Activated T-helper 2 cell treated with anti-CD3 and anti-CD28 coated beads, Interferon-gamma antibody, Interleukin-2, Interleukin-4, amounts not matched to agents 10 μg/mL and 5 μg/mL and 100 μg/mL, durations not matched to agents 14 hours and 24 hours and 36 hours (primary cell): ENCODE measurements at places on chromosomes 6 and 20. TPM values are rescaled to one million over a fixed set of nuclear protein-coding genes. Genes with fewer than 3 reads are reported as not detected.
A peak's percentile ranks its signal among the peaks of the same experiment; 100 is the strongest.

DNA sequence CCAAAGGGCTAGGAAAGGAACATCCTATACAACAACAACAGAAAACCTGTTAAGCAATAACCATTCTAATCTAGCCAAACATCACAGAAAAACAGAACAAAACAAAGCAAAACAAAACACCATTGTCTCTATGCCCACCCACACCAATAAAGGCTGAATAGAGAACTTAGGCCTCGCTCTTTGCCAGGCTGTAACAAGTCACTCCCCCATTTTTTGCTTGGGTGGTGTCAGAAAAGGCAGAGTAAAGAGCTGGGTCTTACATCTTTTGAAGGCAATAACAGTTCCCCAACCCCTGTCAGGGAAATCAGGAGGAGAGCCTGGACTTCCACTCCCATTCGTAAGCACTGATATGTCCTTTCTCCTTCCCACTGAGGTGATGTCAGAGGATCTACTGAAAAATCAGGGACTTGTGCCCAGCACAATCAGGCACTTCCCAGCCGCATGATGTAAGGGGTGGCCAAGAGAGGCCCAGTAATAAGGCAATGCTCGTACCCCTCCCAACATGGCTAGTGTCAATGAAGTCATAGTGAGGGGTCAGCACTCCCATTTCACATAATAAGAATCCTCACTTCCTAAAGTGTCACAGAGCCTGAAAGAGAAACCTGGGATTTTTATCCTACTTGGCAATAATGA lies 31.0 kb downstream of the THEMIS start:
- H3K27me3 ChIP-seq: no peaks in the 10 kb centered on the region
- H3K4me3 ChIP-seq: no peak overlapping the region
- H3K36me3 ChIP-seq: peaks cover 68% of the 10 kb centered on the region
- peaks cover 29% of the 10 kb centered on the region for H3K4me1 ChIP-seq
- H3K27ac ChIP-seq: no peak overlapping the region
- DNase-seq: no peak

DNA sequence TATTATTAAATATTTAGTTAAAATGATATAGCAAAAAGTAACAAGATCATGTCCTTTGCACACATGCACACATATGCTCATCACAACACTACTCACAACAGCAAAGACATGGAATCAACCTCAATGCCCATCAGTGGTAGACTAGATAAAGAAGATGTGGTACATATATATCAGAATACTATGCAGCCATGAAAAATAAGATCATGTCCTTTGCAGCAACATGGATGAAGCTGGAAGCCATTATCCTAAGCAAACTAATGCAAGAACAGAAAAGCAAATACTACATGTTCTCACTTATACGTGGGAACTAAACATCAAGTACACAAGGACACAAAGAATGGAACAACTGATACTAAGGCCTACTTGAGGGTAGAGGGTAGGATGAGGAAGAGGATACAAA lies 14.3 kb downstream of the AK9 start:
- H3K27me3 ChIP-seq: no peaks in the 10 kb centered on the region
- no peak overlapping the region for H3K4me3 ChIP-seq
- no peak for DNase-seq
- H3K27ac ChIP-seq: no peak overlapping the region
- peaks cover 3% of the 10 kb centered on the region for H3K4me1 ChIP-seq
- H3K36me3 ChIP-seq: no peaks in the 10 kb centered on the region

The XKR7 gene
- total RNA-seq: not detected in 2 replicates

DNA sequence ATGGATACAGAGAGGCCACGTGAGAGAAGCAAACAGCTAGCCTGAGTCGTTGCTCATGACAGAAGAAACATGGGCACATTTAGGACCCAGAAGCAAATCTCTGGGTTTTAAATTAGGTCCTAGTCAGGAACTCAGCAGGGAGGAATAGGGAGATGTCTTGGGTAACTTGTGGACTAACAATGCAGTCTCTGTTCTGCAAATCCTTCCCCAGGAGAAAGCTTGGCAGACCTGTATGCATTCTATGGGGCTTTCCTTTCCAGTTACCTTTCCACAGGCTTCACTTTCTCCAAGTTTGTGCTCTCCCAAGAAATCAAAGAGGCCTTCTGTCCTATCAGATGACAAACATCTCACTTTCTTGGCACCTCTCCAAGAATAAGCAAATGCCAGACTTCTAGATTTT lies 47.2 kb upstream of the PLCB4 start:
- no peak for DNase-seq
- no peaks in the 10 kb centered on the region for H3K27me3 ChIP-seq

The PNPLA1 gene
- not detected in 2 replicates for total RNA-seq

The CLPSL2 gene
- total RNA-seq: not detected in 2 replicates

DNA sequence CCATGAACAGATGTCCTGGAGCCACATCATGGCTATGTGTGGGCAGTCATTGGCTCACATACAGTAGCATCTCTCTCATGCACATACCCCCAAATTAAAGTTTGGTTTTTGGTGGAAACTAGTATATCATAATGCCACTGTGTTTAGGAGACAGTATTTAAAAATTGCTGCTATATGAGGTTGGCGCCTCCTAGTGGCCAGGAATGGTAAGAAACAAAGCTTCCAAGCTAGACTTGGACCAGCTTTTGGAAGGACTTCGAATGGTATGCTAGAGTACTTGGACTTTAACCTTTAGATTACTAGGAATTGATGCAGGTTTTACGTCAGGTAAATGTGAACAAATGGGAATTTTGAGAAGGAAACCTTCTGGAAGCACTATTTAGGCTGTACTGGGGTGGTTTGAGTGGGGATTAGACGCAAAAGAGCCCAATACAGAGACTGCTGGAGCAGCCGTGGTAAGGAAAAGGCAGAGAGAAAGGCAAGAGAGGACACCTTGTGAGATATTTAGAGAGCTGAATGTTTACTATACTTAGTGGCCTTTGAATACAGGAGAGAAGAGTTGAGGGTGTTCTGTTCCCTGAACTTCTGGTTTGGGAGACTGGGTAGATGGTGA lies 23.8 kb downstream of the PRSS35 start:
- H3K27me3 ChIP-seq: no peaks in the 10 kb centered on the region
- peak; percentile 11 for DNase-seq
- H3K27ac ChIP-seq: no peak overlapping the region

The RSPH9 gene
- not detected in 2 replicates for total RNA-seq

The SLC13A3 gene
- total RNA-seq: not detected in 2 replicates

DNA sequence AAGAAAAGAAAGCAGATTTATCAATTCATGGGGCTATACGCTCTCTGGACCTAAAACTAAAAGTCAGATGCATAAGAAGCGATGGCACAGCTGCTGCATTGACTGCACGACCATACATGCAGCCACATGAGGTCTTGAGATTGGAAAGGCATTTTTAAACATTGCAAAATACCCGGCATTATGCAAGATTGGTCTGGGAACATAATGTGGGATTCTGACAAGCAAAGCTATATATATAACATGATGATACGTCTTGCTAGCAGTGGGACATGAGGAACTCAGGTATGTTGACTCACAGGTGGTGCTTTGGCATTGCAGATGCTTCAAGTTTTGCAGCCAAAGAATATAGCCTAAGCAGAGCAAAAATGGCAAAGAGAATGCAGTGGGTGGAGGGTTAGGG lies 55.1 kb downstream of the SAMD3 start:
- peaks cover 2% of the 10 kb centered on the region for H3K4me1 ChIP-seq
- peaks cover 41% of the 10 kb centered on the region for H3K36me3 ChIP-seq
- DNase-seq: no peak
- no peaks in the 10 kb centered on the region for H3K27me3 ChIP-seq
- no peak overlapping the region for H3K27ac ChIP-seq

The TRIM15 gene
- 0.41 and 0.46 TPM in 2 replicates for total RNA-seq

- H3K4me1 ChIP-seq: peaks cover 19% of the 10 kb centered on the region
- no peaks in the 10 kb centered on the region for H3K27me3 ChIP-seq
- DNase-seq: no peak
- no peak overlapping the region for H3K27ac ChIP-seq
These were observed 4.2 kb upstream of the VARS1 start for GRCh38 chr6:31799781-31800180.

DNA sequence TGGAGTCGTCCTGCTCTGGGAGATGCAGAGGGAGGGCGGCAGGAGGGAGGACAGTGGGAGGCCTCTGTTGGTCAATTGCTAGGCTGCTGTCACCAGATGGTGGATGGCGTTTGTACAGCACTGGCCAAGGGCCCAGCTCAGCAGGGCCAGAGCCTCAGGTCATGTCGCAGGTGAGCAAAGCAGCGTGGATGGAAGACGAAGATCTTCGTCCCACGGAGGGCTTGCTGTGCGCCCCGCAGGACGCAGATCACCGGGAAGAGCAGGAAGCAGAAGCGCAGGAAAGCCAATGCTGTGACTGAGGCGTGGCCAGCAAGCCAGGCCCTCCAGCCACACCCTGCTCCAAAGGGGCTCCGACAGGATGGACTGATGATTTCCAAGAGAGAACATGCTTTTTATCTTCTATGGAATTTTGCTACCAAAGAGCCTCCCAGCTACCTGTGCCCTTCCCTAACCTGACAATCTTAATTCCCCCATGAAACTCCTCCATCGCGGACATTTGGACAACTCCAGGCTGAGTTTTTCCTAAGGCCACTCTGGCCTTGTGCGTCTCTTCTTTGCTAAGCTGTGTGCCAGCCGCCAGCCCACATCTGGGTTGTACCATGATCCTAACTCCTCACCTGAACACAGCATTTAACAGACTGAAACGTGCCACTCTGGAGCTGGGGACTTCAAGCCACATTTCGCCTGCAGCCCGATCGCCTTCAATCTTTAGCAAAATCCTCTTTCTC lies 3.5 kb upstream of the SLCO4A1 start:
- H3K4me3 ChIP-seq: no peak overlapping the region
- DNase-seq: no peak
- H3K27me3 ChIP-seq: peaks cover 16% of the 10 kb centered on the region
- H3K4me1 ChIP-seq: peaks cover 19% of the 10 kb centered on the region
- peaks cover 4% of the 10 kb centered on the region for H3K36me3 ChIP-seq
- H3K27ac ChIP-seq: no peak overlapping the region

GRCh38 chr6:15143086-15143485 lies 102.8 kb upstream of the JARID2 start:
- H3K4me1 ChIP-seq: no peaks in the 10 kb centered on the region
- no peaks in the 10 kb centered on the region for H3K27me3 ChIP-seq

The REM1 gene
- total RNA-seq: not detected in 2 replicates

The CRISP2 gene
- total RNA-seq: not detected in 2 replicates

The WFDC12 gene
- not detected in 2 replicates for total RNA-seq

The SLC32A1 gene
- total RNA-seq: not detected in 2 replicates

The SLC2A10 gene
- total RNA-seq: not detected in 2 replicates

- peaks cover 28% of the 10 kb centered on the region for H3K4me1 ChIP-seq
- no peak overlapping the region for H3K27ac ChIP-seq
- no peak for DNase-seq
- H3K36me3 ChIP-seq: peaks cover 3% of the 10 kb centered on the region
- H3K4me3 ChIP-seq: no peak overlapping the region
These were observed 107.8 kb upstream of the SHLD1 start for GRCh38 chr20:5642155-5642981.

GRCh38 chr20:3929713-3930060 lies 40.5 kb downstream of the PANK2 start:
- peaks cover 20% of the 10 kb centered on the region for H3K4me1 ChIP-seq
- H3K27me3 ChIP-seq: no peaks in the 10 kb centered on the region
- no peak overlapping the region for H3K4me3 ChIP-seq
- H3K27ac ChIP-seq: no peak overlapping the region

The C20orf202 gene
- not detected in 2 replicates for total RNA-seq

DNA sequence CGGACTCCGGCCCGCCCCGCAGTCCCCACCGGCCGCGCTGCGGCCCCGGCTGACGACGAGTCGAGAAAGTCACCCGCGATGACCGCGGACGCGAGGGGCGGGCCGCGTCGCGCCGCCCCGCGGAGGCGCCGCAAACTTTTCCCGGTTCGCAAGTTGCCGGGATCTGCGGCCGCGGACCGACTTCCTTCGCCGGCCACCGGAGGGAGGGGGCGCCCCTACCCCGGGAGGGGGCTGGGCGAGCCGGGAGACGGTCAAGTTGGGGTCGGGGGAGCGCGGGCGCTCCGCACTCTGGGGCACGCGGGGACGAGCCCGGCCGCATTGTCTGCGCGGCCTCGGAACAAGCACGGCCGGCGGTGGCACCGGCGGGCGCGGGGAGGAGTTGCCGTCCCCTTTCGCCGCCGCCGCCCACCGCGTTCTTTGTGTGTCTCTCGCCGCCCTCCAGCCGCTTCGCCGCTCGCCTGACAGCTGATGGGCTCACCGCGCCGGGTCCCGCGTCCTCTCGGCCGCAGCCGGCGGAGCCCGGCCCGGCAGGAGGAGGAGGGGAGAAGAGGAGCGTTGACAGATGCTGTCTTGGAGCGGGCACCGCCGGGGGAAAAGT lies 131.6 kb downstream of the OGFRL1 start:
- no peaks in the 10 kb centered on the region for H3K36me3 ChIP-seq
- no peak overlapping the region for H3K4me3 ChIP-seq
- no peak for DNase-seq
- H3K27ac ChIP-seq: no peak overlapping the region

The RCAN2 gene
- total RNA-seq: not detected in 2 replicates

The TRAPPC3L gene
- not detected in 2 replicates for total RNA-seq

DNA sequence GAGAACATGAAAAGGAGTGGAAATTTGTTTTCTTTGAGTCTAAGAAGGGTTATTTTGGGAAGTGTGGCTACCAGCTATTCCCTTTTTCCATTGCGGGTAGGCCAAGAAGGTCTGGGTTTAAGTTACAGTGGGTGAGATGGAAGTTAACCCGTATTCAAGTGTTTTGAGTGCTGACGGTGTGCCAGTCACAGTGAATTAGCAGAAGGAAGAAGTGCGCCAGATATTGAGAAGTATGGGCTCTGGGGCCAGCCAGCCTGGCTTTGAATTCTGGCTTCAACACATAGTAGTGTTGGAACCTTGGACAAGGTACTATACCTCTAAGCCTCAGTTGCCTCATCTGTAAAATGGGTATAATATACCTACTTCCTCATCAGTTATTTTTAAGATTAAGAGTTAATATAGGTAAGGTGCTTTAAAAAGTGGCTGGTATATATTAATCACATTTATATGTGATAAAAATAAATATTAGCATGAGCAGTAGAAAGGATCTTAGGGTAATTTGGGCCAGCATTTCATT lies 16.3 kb downstream of the ZNF76 start:
- no peak overlapping the region for H3K4me3 ChIP-seq
- no peak for DNase-seq
- H3K27ac ChIP-seq: no peak overlapping the region
- no peaks in the 10 kb centered on the region for H3K27me3 ChIP-seq
- peaks cover 4% of the 10 kb centered on the region for H3K4me1 ChIP-seq
- H3K36me3 ChIP-seq: peaks cover 8% of the 10 kb centered on the region

- H3K4me3 ChIP-seq: no peak overlapping the region
- no peak for DNase-seq
- no peaks in the 10 kb centered on the region for H3K27me3 ChIP-seq
- H3K4me1 ChIP-seq: peaks cover 76% of the 10 kb centered on the region
These were observed 38.3 kb downstream of the BCL2L1 start for GRCh38 chr20:31684153-31685015.

The DYNLT2 gene
- total RNA-seq: 1.9 and 2.1 TPM in 2 replicates

- H3K4me1 ChIP-seq: no peaks in the 10 kb centered on the region
- no peak overlapping the region for H3K4me3 ChIP-seq
- H3K36me3 ChIP-seq: no peaks in the 10 kb centered on the region
- no peak overlapping the region for H3K27ac ChIP-seq
- no peak for DNase-seq
- H3K27me3 ChIP-seq: peaks cover 15% of the 10 kb centered on the region
These were observed 12.2 kb upstream of the ANKEF1 start for GRCh38 chr20:10022625-10023024.

- no peaks in the 10 kb centered on the region for H3K36me3 ChIP-seq
- no peaks in the 10 kb centered on the region for H3K4me1 ChIP-seq
- H3K27ac ChIP-seq: no peak overlapping the region
These were observed 115.2 kb downstream of the PSMB1 start for GRCh38 chr6:170437719-170438401.
